Left ventricle myocardium inferior (tissue), 1 donor: ENCODE measurements at places on chromosomes 12 and 14.

- DNase-seq: no peak
Measured at GRCh38 chr14:26687301-26687837, 89.5 kb upstream of the NOVA1 start.

- DNase-seq: no peak
Measured at GRCh38 chr12:3045989-3046388, 31.2 kb upstream of the TSPAN9 start.

DNA sequence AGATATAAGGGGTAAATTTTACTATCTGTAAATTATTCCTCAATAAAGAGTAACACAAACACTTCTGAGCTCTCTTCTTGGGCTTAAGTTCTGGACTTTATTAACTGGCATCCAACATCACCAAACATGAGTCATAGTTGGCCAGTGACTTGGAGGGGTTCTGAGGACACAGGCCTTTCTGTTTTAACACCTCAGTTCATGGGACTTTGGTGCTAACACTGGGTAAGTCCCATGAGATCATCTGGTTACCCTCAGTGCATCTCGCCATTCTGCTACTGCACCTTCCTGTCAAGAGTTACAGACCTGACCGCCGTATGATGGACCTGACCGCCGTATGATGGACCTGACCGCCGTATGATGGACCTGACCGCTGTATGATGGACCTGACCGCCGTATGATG lies 9.9 kb downstream of the SLC15A4 start:
- no peak for DNase-seq

DNA sequence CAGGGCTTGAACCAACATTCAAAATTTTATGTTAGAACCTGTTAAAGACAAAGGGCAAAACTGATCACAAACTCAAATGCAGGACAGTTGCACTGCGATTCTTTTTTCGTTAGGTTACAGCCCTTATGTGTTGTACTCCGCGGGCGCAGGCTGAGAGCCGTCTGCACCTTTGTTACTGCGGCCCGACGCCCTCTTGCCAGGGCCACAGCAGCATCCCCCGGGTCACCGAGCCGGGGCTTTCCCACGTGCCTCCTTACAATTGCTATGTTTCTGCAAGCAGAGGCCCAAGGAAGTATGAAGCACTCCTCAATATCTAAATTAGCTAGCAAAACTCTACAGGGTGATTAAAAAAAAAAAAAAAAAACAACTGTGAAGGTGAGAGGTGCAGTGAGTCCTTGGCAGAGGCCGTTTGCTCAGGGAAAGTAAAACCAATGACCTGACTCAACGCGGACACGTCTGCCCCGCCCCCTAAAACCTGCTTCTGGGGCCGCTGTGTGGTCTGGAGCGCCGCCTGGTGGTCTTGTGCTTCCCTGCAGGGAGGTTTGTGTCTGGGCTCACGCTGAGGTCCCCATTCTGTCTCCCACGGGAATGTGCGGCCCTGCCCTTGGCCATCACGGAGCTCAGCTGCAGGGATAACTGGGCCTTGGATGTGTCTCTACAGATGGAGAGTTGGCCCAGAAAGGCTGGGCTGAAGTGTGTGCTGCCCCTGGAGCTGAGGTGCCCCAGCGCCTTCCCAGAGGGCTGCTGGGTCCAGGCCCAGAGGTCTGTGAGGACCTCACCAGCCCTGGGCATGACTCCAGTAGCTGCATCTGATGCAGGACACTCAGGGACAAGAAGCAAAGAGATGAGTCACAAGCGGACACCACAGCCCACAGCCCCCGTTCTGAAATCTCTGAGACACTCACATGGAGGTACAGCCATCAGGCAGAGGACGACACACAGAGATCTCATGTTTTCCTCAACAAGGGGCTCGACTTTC lies 418.5 kb downstream of the TMEM121 start:
- peak; percentile 46 for DNase-seq

DNA sequence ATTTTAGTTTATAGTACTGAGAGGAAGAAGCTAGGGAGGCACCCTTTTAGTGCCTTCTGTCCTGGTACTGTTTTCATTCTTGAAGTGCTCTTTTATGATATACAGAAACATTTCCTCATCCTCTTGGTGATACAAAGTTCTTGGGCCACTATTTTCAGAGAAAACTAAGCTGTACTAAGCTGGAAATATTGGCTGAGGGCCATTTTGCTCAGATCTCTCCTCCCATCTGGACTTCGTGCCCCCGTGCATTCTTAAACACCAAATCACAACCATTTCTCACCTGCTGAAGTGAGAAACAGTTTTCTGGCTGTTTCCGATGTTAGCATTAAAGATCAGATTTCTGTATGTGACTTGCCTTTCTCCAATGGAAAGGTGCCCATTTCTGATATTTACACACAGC lies 158.9 kb downstream of the FBXL14 start:
- no peak for DNase-seq

DNA sequence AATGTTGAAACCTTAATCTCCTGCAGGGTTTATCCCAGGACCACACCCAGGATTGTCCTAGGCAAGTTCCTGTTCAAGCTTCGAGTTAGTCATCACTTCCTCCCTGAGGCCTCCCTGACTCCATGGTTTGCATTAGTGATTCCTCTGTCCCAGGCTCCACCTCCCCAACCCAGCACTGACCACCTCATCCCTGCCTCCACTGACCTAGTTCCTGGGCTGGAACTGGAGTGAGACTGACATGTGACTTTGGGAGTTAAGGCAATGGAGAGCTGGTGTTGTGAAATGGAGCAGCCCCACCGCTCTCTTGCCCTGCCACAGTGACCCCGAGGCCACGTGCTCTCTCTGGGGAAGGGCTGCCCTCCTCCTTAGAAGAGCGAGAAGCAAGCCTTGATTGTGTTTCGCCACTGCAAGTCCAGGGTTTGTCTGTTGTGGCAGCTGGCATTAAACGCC lies 15.8 kb upstream of the DTX1 start:
- DNase-seq: peak; percentile 75

DNA sequence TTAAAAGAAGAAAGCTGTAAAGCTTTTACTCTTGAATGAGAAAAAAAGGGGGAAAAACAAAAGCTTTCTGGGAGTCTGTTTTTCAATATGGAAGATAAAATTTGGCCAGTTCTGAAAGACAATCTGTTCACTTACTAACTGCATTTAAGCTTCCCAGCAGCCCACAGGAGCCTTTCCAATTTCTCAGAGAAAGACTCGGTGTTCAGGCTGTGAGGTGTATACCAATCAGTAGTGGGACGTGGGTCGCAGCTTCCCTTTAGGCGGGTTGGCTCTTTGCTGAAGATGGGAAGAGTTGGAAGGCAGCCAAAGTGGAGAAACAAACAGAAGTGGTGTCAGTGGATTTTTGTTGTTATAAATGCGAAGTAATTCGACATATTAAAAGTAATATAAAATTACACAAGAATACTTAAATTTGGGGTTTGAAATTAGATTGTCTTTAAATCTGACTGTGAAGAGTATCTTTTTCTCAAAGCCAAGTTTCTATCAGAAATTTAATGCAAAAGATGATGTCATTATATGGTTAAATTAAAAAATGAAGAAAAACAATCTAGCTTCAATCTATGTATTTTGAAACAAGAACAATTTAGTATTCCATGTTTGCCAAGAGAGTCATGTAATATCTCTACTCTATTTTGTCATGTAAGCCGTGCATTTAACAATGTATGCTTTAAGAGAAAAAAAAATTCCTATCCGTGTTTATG lies 590.2 kb upstream of the ATXN7L3B start:
- no peak for DNase-seq

DNA sequence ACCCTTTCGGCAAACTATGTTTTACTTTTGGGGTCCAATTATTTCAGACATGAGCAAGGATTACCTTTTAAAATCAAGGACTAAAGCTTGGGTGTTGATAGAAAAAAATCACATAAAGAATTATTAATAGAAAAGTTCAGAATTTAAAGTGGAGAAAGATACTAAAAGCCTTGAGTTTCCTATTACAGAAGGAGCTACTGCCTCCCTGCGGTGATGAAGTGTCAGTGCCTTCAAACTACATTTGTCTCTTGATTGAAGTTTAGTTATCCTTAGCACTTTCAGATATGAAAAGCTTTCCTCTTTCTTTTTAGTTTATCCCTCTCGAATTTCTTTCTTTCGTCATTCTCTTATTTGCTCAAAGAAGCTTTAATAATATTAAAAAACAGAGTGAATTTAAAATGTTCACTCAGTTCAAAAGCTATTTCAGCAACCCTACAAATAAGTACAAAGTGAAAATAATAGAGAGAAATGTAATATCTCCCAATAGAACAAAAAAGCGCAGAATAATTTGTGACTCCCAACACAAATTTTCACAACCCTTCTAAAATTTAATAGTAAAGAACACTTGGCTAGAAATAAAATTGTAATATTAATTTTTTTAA lies 87.6 kb downstream of the SEC23A start:
- DNase-seq: no peak

- no peak for DNase-seq
Measured at GRCh38 chr14:61476105-61476753, 154.8 kb downstream of the PRKCH start.

DNA sequence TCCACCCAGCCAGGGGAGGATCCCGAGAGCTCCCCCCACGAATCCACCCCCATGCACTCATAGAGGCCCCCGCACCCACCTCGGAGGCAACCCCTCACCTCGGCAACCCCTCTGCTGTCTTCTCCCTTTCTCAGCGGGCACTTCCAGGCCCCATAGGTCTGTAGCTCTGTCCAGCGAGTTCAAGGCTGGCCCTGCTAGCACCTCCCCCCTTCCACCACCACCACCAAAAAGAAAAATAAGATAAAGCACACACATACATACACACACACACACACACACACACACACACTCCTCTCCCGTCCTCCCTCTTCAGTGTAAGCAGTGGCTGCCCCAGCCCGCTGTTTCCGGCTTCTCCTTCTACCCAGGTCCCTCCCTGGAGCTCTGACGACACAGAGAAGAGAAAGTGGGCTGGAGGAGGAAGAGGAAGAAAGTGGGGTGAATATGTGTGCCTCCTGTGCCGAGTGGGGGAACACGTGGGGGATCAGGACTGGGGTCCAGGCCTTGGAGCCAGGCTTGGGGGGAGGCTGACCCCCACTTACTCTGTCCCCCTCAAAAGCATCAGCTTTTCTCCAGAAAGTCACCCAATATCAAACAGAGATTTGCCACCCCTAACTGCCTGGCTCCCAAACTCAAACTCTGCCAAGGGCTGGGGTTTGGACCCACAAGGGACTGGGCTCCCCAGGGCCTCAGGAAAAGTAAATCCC lies at the start of gene STAT6:
Gene STAT6 (minus strand): TSS at position 332 of the 704 bp plus-strand sequence. CDS start 3,084 bp downstream, outside the sequence.
- peak; percentile 76 for DNase-seq

DNA sequence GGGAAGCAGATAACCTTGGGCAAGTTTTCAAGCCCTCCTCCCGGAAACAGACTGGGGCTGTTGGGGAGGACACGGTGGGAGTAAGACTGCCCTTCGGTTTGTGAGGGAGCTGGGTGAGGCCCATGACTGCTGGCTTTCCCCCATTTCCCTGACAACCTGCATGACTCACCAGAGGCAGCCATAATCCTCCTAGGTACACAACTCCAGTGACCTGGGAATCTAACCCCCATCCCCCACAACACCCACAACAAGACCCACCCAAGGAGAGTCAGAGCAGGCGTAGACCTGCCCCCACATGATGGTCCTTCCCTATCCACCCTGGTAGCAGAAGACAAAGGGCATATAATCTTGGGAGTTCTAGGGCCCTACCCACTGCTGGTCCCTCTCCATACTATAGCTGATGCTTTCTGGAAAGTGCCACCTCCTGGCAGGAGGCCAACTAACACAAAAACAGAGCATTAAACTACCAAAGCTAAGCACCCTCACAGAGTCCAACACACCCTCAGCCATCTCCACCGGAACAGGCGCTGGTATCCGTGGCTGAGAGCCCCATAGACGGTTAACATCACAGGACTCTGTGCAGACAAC lies 14.8 kb downstream of the DDX24 start:
- no peak for DNase-seq

- peak; percentile 27 for DNase-seq
Measured at GRCh38 chr14:68295316-68295816, 475.8 kb downstream of the RAD51B start.
